NCI-H187 (cell line): ENCODE measurements at places on chromosomes 6 and 20.

DNA sequence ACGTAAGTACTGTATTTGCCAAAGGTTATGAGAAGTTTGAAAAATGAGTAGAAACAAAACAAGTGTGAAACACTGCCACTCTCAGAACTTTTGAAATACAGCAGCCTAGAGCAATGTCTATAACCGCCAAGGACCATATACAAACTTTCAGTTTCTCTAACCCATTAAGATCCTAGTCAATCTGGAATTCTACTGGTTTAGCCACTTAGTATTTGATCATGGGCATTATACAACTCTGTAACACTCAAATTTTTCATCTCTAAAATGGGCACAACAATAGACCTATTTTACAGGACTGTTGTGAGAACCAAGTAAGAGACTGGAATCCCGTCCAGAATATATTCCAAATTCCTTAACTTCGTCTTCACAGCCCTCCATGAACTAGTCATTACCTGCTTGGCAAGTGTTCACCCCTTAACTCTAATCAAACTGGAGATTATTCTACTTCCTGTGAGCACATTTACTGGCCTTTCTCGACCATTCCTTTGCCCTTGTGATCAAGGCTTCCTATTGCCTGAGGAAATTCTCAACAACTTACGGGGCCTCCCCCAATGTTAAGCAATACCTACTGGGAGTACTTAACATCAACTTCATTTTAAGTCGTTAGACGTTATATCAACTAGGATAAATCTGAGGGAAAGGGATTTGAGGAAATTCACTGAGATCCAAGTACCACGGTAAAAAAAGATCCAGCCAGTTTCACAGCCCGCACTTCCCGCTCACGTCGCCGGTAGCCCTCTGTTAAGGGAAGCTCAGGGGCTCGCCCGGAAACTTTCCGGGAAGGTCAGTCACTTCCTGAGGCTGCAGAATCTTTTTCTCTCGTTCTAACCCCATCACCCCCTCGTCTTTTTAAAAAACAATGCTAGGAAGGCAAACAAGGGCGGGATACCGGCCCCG, 1.1 kb downstream of the EIF2S2 start:
- no peak for DNase-seq

GRCh38 chr6:18496462-18496861, 109.3 kb downstream of the RNF144B start:
- DNase-seq: no peak

- DNase-seq: no peak
Measured at GRCh38 chr6:35718375-35718736, 18.5 kb upstream of the ARMC12 start.

DNA sequence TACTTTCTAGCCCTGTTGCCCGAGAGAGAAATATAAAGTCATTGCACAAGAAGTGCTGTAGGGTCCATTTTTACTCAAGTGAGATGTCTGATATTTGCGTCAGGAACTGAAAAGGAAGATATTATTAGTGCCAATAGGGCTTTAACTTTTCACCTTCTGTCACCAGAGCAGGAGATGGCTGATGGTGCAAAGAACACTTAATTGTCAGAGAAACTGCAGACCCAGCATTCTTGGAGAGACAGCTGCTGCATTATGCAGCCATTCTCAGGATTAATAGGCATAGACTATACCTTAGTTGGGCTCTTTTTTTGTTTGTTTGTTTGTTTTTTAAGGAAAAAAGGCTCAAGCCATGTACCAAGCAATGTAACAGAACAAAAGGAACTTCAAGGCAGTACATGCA, 179.4 kb downstream of the RPS12 start:
- DNase-seq: no peak

GRCh38 chr6:15313367-15313766, 67.5 kb downstream of the JARID2 start:
- no peak for DNase-seq
